ENCODE measurements at places on chromosomes 6 and 20. TPM values are rescaled to one million over a fixed set of nuclear protein-coding genes. Genes with fewer than 3 reads are reported as not detected.

Gene RAD21L1
- 0.06 TPM for polyA plus RNA-seq

Gene PPIL4
- 1.1 TPM for polyA plus RNA-seq

Gene RIPPLY2
- polyA plus RNA-seq: 1.5 TPM

Gene PLTP
- 268 TPM for polyA plus RNA-seq

Gene FOXA2
- not detected for polyA plus RNA-seq

Gene NKX2-2
- not detected for polyA plus RNA-seq

Gene SPINT3
- not detected for polyA plus RNA-seq

Gene VIP
- polyA plus RNA-seq: not detected

Gene RAB44
- 0.03 TPM for polyA plus RNA-seq

Gene PRR18
- 0.16 TPM for polyA plus RNA-seq

Gene OR2J3
- 0.03 TPM for polyA plus RNA-seq

Gene SYCP2L
- polyA plus RNA-seq: 1.3 TPM

Gene RSPH4A
- 0.38 TPM for polyA plus RNA-seq

Gene SSTR4
- polyA plus RNA-seq: 0.14 TPM

Measured in H1 (cell line).